HepG2 (cell line): ENCODE measurements at places on chromosomes 16 and 17.

GRCh38 chr17:83079352-83079747 is at the start of gene METRNL:
METRNL (plus strand) TSS chr17:83079609; CDS start chr17:83079816, 207 bp downstream.
- no peak within 1 kb of the TSS for H3K27ac ChIP-seq
- H3K4me3 ChIP-seq: peak within 1 kb of the TSS; percentile 66; the same call in 1 of the 2 replicates
- H3K27me3 ChIP-seq: peaks cover 48% of the 10 kb centered on the region
- H3K4me1 ChIP-seq: peaks cover 14% of the 10 kb centered on the region

DNA sequence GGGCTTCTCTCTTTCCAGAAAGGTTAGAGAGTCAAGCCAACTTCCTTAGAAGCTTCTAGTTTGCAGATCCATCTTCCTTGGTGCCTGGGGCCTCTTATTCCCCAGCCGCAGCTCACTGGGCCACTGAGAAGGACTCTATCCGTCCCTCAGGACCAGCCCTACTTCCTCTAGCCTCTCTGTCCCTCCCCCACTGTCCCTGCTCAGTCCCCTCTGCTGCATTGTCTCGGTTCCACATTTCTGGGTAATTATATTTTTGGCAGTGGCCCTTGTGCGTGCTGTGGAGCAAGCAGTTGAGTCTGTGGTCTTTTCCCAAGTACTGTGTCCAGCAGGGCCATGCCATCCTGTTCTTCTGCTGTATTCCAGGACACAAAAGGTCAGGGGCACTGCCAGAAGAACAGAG is 17.8 kb downstream of the IRX3 start:
- H3K27me3 ChIP-seq: no peaks in the 10 kb centered on the region
- peaks cover 46% of the 10 kb centered on the region for H3K4me1 ChIP-seq
- no peak overlapping the region for H3K4me3 ChIP-seq

DNA sequence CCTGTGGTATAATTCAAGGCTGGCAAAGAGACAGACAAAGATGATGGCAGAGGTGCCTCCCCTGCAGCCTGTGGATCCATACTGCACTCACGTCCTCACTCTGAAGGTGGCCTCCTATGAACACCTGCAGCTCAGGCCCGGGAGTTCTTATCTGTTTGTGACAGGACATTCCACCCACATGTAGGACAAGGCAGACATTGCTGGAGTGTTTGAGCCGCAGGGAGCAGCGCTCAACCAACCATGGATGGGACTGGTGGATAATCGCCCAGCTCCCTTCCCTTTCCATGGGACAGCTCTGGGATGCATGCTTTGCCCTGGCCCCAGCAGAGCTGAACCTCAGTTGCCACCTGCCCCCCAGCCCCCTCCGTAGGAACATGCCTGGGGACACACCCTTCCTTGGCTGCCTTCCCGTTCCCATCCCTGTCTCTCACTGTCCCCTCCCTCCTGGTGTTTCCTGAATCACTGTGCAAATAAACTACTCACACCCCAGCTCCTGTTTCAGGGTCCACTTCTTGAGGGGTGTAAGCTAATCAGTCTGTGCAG is 22.2 kb downstream of the ITPRIPL2 start:
- H3K27ac ChIP-seq: no peak overlapping the region
- H3K36me3 ChIP-seq: no peaks in the 10 kb centered on the region
- no peak for DNase-seq
- peaks cover 24% of the 10 kb centered on the region for H3K4me1 ChIP-seq
- H3K27me3 ChIP-seq: peaks cover 28% of the 10 kb centered on the region

- no peak overlapping the region for H3K27ac ChIP-seq
- H3K27me3 ChIP-seq: no peaks in the 10 kb centered on the region
- peaks cover 3% of the 10 kb centered on the region; the same call in 1 of the 2 replicates for H3K36me3 ChIP-seq
- DNase-seq: no peak
- no peak overlapping the region for H3K4me3 ChIP-seq
These were observed 1.8 kb upstream of the VPS4A start for GRCh38 chr16:69309316-69309715.

- no peak overlapping the region for H3K27ac ChIP-seq
These were observed 637 bp downstream of the PLCG2 start for GRCh38 chr16:81779536-81780320.

- no peak for DNase-seq
- H3K36me3 ChIP-seq: no peaks in the 10 kb centered on the region
- H3K4me3 ChIP-seq: no peak overlapping the region
- no peaks in the 10 kb centered on the region for H3K27me3 ChIP-seq
These were observed 231.2 kb downstream of the CPPED1 start for GRCh38 chr16:12572316-12572985.

- DNase-seq: no peak
- H3K4me1 ChIP-seq: peaks cover 17% of the 10 kb centered on the region
- H3K4me3 ChIP-seq: no peak overlapping the region
- H3K27me3 ChIP-seq: no peaks in the 10 kb centered on the region
These were observed 113.4 kb downstream of the PITPNC1 start for GRCh38 chr17:67490471-67490870.

- H3K36me3 ChIP-seq: no peaks in the 10 kb centered on the region
- no peaks in the 10 kb centered on the region for H3K4me1 ChIP-seq
- no peak for DNase-seq
- no peaks in the 10 kb centered on the region for H3K27me3 ChIP-seq
- no peak overlapping the region for H3K27ac ChIP-seq
These were observed 49.9 kb downstream of the MAP2K4 start for GRCh38 chr17:12070561-12070960.

DNA sequence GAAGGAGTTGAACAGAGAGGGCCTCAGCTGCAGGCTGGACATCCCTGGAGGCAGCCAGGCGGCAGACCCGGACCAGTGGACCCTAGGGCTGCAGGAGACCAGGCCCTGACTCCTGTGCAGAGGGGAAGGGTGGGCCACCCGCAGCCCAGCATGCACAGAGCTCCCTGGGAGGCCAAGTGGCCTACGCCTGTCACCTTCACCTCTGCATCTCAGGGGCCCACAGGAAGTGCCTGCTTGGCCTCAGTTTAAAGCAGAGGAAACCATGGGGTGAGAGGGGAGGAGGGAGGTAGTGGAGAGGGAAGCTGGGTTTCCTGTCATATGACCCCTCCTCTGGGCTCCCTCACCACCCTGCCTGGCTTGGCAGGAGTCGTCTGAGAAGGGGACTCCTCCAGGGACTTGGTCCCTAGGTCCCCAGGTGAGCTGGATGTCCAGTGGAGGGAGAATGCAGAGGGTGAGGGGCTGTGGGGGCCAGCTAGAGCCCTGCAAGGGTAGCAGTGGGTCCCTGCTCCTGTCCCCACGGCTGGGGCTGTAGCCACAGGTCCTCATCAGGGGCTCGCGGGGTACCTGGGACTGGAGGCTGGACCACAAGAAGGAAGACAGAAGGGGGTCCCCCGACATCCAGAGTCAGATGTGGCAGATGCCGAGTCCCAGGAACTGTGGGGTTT is at the start of gene TMC8:
TMC8 (plus strand) TSS at position 335 of the 665 bp plus-strand sequence. CDS start 818 bp downstream, outside the sequence.
- peak within 1 kb of the TSS; percentile 6 for H3K27ac ChIP-seq
- peak; percentile 59 for DNase-seq
- H3K27me3 ChIP-seq: no peaks in the 10 kb centered on the region
- peaks cover 9% of the 10 kb centered on the region; the same call in 2 of the 3 replicates for H3K36me3 ChIP-seq
- H3K4me1 ChIP-seq: peaks cover 73% of the 10 kb centered on the region

- no peak overlapping the region for H3K4me3 ChIP-seq
- H3K27me3 ChIP-seq: no peaks in the 10 kb centered on the region
- H3K27ac ChIP-seq: no peak overlapping the region
- peak; percentile 48 for DNase-seq
- peaks cover 30% of the 10 kb centered on the region for H3K36me3 ChIP-seq
These were observed 13.7 kb upstream of the LGALS3BP start for GRCh38 chr17:78993241-78993956.

- no peak overlapping the region for H3K4me3 ChIP-seq
- H3K4me1 ChIP-seq: peaks cover 19% of the 10 kb centered on the region
- H3K27me3 ChIP-seq: no peaks in the 10 kb centered on the region
- peaks cover 4% of the 10 kb centered on the region; the same call in 1 of the 3 replicates for H3K36me3 ChIP-seq
- no peak overlapping the region for H3K27ac ChIP-seq
- no peak for DNase-seq
These were observed 86.3 kb downstream of the NLK start for GRCh38 chr17:28128779-28129178.

- peaks cover 1% of the 10 kb centered on the region; the same call in 1 of the 2 replicates for H3K27me3 ChIP-seq
- no peak overlapping the region for H3K4me3 ChIP-seq
- DNase-seq: no peak
These were observed 45.9 kb downstream of the PITPNM3 start for GRCh38 chr17:6510321-6510977.

- peaks cover 15% of the 10 kb centered on the region for H3K4me1 ChIP-seq
- H3K27me3 ChIP-seq: no peaks in the 10 kb centered on the region
- no peak overlapping the region for H3K27ac ChIP-seq
- no peak for DNase-seq
- no peak overlapping the region for H3K4me3 ChIP-seq
These were observed 4.0 kb downstream of the DEF8 start for GRCh38 chr16:89952551-89952950.

GRCh38 chr17:52036416-52036815 is 122.1 kb downstream of the CA10 start:
- no peaks in the 10 kb centered on the region for H3K36me3 ChIP-seq
- H3K27me3 ChIP-seq: no peaks in the 10 kb centered on the region
- H3K27ac ChIP-seq: no peak overlapping the region
